Nucleus accumbens (tissue), 56 donors: ENCODE measurements at places on chromosomes 6 and 20.
A peak's percentile ranks its signal among the peaks of the same experiment; 100 is the strongest.

DNA sequence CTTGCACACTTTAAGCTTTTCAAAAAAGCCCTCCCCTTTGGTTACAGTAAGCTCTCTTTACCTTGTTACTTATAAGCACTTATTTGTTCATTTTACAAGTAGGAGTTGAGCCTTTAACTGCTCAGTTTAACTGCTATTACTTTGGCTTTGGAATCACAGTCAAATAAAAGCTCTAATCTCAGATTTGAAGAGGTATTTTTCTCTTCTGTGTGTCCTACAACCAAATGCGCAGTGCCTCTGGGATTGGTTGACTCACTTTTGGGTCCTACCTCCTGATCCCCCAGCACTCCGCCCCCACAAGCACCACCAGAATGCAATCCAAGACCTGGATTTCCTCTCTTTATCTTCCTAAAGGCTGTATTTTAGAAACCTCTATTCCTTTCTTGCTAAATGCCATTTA lies 2.5 kb downstream of the NCOA7 start:
- no peak for DNase-seq

GRCh38 chr20:39876976-39877635 lies 811.9 kb downstream of the MAFB start:
- no peak for DNase-seq

GRCh38 chr20:40787941-40788340 lies 98.9 kb upstream of the MAFB start:
- DNase-seq = no peak

- no peak for DNase-seq
Observed at GRCh38 chr6:156651486-156651885, 125.7 kb upstream of the ARID1B start.

DNA sequence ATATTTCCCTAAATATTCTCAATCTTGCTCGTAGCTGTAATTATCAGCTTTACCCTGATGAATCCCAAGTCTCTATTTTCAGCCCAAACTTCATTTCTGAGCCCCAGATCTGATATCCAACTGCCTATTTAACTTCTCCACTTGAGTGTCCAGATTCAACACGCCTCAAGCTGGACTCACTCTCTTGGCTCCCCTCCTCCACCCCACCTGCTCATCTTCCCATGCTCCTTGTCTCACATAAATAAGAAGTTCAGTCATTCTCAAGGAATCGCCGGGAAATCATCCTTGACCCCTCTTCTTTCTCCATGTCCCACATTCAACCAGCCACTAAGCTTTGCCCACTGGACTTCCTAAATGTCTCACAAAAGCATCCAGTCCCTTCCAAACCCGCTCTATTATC lies 89.9 kb upstream of the STMND1 start:
- no peak for DNase-seq

DNA sequence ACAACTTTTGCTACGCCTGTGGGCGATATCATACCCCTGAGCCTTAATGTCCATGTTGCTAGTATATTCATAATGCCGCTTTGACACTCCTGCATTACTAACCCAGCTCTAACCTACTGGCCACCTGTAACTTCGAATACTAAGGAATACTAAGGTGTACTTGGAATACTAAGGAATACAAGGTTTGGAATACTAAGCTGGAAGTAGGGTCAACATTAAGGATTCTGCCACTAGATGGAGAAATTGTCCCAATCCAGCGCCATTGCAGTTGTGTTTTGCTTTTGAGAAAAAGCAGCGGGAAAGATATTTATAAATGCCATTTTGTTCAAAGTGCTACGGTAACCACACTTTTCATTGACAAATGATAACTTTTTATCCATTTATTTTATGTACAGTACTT lies 10.7 kb downstream of the TBXT start:
- DNase-seq = no peak

DNA sequence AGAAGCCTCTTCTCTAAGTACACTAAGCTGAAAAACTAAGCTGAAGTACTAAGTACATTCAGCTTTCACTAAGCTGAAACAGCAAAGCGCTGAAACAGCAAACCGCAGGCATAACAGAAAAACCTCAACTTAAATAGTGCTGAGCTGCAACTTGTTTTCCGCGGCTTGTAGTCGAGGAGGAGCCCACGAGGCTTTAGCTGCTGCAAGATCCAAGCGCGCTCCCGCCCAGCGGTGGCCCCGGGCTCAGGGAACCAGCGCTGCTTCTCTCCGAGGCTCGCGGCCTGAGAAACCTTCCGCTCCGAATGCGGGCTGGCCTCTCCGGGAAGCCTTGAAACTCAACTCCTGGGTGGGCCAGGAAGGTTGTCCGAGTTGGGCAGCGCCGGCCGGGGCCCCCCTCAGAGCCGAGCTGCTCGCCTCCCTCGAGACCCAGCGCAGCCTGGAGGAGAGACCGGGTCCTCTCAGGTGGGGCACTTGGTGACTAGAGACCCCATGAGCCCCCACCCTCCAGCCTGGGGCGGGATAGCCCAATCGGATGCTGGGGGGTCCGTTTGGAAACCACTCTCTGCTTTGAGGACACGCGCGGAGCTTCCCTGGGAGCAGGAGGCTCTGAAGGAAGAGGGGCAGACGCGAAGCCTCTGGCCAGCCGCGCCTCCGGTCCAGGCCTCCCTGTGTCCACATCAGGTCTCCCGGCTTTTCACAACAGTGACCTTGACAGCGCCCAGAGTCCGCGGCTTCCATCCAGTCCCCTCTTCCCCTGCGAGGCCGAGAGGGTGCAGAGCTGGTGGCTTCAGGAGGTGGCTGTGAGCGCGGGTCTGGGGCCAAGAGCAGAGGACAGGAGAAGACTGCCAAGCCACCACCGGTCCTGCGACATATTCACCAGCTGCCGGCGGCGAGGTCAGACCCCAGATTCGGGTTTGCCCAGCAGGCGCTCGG lies 38.1 kb upstream of the HLA-E start:
- no peak for DNase-seq

DNA sequence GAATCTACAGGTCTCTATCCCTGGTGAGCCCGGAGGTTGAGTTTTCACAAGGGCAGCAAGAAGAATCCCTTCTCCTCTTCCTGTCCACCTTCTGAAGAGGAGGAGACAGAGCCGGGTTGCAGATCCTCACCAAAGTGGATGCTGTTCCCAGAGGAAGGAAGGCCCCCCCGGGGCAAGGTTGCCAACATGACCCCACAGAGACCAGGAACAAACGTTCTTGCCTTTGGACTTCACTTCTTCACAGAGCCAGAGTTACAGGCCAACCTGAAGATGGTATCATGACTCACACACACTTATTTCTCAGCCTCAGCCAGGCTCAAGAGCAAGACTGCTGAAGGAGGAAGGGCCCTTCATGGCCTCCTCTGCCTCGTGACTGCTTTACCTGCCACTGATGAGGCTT lies 384.3 kb downstream of the CD83 start:
- DNase-seq = no peak

DNA sequence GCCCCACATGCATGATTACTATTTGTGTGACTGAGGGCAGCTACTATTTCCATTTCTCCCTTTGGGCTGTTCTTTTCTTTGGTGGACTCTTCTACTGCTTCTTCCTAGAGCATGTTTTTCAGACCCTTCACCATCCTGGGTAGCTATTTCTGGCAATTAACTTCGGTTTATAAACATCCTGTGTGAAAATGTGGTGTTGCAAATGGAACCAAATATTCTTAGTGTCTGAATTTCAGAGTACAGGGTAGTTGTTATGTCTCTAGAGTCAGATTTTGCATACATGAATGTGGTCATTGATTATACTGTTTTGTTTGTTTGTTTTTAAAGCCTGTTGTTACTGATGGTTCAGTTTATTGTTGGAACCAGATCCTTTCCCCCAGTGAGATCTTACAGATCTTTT lies 49.7 kb downstream of the PROKR2 start:
- DNase-seq = no peak

DNA sequence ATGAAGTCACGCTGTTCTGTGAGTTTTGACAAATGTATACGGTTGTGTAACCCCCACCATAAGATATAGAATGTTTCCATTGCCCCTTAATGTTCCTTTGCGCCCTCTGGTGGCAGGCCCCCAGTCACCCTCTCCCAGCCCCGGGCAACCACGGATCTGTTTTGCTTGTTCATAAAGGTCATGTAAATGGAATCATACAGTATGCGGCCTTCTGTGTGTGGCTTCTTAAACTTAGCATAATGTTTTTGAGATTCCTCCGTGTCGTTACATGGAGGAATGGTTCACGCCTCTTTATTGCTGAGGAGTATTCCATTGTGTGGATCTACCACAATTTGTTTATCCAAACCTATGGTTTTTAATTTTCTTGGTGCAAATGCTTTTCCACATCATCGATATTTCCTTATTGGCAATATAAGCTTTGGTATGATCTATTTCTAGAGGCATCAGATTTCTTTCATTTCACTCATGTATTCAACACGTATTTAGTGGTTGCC lies 28.4 kb downstream of the LYRM2 start:
- DNase-seq = no peak

DNA sequence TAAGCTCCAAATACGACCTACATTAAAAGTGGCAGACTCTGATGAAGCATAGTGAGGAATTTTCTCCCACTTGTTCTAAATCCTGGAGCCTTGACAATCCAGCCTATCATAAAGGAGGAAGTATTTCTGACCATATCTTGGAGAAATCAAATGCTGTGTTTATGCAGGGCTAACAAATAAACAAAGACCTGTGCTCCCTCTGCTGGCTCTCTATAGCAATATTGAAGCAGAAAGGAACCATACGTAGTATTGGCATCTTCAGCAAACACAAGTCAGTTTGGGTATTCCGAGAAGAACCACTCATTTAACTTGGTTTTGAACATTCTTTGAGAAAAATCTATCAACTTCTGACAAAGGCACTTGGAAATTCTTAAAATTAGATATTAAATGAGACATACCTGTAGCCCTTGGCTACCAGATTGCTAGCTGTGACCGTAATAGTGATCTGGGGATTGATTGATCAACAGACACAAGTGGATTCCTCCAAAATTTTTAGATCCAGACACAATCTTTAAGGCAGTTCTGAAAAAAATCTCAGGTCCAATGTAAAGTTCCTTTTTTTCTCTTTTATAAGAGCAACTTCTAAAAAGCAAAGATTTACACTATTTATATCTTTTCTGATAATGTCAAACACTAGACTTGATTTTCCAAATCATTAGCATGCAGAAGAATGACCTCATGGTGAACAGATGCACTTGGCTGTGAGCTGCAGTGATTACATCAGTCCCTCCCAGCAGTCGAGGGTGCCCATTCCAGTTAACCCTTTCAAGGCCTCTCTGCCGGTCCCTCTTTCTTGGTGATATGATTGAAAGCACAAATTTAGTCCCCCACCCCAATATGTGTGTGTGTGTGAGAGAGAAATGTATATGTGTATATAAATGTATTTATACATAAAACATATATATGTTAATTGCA lies 40.2 kb downstream of the INSM1 start:
- DNase-seq = peak; percentile 17

DNA sequence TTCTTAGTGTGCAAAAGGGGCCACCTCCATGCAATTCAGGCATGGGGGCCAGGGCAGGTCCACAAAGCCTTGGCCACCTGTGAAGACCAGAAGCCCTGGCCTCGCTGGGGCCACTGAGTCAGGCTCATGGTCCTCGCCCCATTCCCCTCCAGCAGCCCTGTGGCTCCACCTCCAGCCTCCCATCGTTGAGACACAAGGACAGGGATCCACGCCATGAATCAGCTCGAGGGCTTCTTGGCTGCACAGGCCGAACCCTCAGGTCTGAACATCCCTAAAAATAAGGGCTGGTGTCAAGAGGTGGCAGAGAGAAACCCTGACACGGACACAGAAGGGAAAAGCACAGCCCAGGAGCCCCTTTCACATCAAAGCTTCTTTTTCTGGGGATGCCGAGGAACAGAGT lies 68.6 kb upstream of the QKI start:
- DNase-seq = no peak

- no peak for DNase-seq
Observed at GRCh38 chr6:46486181-46486580, 5.1 kb downstream of the RCAN2 start.

- no peak for DNase-seq
Observed at GRCh38 chr6:79717989-79718388, 86.9 kb downstream of the SH3BGRL2 start.

DNA sequence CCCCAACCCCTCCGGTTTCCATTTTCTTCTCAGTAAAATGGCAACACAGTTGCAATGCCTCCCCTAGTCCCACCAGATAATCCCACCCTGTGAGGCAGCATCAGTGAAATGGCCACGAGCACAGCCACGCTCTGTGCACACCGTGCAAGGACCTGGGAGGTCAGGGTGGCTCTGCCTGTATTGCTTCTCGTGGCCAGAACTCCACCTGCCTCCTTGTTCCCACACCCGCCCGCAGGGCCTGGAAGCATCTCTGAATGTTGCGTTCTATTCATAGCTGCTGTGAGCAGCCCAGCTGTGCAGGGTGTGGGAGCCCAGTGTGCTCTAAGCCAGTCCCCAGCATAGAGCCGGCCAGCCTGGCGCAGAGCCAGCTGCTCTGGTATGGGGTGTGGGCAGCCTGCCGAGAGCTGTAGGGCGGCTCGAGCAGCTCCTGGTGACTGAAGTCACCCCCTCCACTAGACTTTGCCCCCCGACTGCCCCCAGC lies 161.1 kb downstream of the DLL1 start:
- no peak for DNase-seq

DNA sequence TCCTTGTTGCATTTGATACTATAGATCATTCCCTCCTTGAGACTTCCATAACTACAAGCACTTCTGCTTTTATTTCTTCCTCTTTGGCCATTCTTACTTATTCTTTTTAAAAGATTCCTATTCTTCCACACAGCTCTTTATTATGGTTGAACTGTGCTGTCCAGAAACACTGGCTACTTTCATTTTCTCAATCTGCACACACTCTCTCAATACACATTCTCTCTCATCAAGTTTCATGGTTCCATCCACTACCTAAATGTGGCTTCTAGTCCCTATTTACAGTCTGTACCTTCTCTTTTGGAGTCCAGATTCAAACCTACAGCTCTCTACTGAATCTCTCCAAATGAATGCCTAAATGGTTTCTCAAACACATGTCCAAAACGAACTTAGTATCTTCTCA lies 214.3 kb upstream of the RSPO3 start:
- no peak for DNase-seq

DNA sequence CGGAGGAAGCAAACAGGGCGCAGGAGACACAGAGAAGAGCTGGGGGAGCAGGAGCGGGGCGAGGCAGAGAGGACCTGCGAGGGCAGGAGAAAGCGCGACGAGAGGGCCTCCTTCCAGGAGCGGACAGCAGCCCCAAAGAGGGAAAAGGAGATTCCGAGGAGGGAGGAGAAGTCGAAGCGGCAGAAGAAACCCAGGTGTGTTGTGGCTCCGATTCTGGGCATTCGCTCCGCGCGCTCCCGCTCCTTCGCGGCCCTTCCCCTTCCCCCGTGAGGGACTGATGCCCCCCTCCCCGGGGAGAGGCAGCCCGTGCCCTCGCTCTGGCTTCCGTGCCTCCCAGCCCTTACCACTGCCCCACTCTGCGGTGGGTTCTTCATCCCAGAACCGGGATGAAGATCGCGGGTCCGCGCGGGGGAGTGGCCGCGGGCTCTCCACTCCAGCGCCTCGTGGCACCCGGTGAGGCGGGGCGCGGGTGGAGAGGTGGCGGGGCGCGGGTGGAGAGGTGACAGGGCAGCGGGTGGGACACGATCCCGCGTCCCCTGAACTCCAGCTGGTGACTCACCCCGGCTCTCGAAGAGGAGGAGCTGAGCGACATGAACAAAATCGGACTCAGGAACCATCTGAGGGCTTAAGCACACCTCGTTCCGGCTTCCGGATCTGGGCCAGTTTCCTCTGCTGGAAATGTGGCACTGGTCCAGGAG lies 22.4 kb downstream of the TMC2 start:
- DNase-seq = peak; percentile 14

GRCh38 chr6:71103130-71103529 lies 146.3 kb upstream of the B3GAT2 start:
- no peak for DNase-seq
